ENCODE measurements at places on chromosomes 3 and 15. TPM values are rescaled to one million over a fixed set of nuclear protein-coding genes. Genes with fewer than 3 reads are reported as not detected.

GRCh38 chr3:133479895-133480669, 80.2 kb downstream of the BFSP2 start:
- no peaks in the 10 kb centered on the region for H3K27me3 ChIP-seq
- no peaks in the 10 kb centered on the region for H3K36me3 ChIP-seq
- H3K4me1 ChIP-seq, result no peaks in the 10 kb centered on the region
- H3K27ac ChIP-seq, result no peak overlapping the region
- H3K4me3 ChIP-seq, result no peak overlapping the region

GRCh38 chr3:129462361-129462968, 22.4 kb downstream of the IFT122 start:
- H3K4me1 ChIP-seq, result no peaks in the 10 kb centered on the region
- H3K36me3 ChIP-seq, result no peaks in the 10 kb centered on the region
- no peak overlapping the region for H3K27ac ChIP-seq
- H3K4me3 ChIP-seq, result no peak overlapping the region
- no peaks in the 10 kb centered on the region for H3K27me3 ChIP-seq

- no peak overlapping the region for H3K27ac ChIP-seq
- H3K4me3 ChIP-seq, result no peak overlapping the region
- H3K4me1 ChIP-seq, result no peaks in the 10 kb centered on the region
- DNase-seq, result no peak
- no peaks in the 10 kb centered on the region for H3K27me3 ChIP-seq
Measured at GRCh38 chr3:47520756-47521155, 7.2 kb upstream of the ELP6 start.

- peaks cover 2% of the 10 kb centered on the region for H3K4me1 ChIP-seq
- no peak overlapping the region for H3K27ac ChIP-seq
- no peak for DNase-seq
- H3K4me3 ChIP-seq, result no peak overlapping the region
Measured at GRCh38 chr15:81012588-81012987, 11.9 kb downstream of the TLNRD1 start.

DNA sequence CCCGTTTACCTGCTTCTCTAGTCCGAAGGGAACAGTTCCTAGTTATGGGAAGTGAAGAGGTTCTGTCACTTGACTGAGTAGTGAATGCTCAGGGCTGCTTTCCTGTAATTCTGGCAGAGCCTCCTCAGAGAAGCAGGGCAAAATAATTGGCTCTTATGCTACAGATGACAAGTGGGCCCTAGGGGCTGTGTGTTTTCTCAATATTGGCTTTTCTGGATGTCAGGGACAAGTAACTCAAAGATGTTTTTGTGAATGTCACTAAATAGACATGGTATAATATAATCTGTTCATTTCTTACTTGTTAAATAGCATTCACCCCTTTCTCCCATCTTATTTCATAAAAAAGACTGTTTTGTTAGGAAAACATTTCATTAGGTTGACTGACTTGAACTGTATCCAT, 40.1 kb downstream of the SGO1 start:
- H3K4me3 ChIP-seq, result no peak overlapping the region
- H3K27me3 ChIP-seq, result no peaks in the 10 kb centered on the region
- H3K4me1 ChIP-seq, result no peaks in the 10 kb centered on the region
- no peak overlapping the region for H3K27ac ChIP-seq
- DNase-seq, result no peak
- no peaks in the 10 kb centered on the region for H3K36me3 ChIP-seq

GRCh38 chr3:195219351-195220230, 51.4 kb downstream of the XXYLT1 start:
- no peaks in the 10 kb centered on the region for H3K36me3 ChIP-seq
- no peak for DNase-seq
- no peaks in the 10 kb centered on the region for H3K27me3 ChIP-seq
- H3K4me1 ChIP-seq, result no peaks in the 10 kb centered on the region
- no peak overlapping the region for H3K27ac ChIP-seq
- no peak overlapping the region for H3K4me3 ChIP-seq

DNA sequence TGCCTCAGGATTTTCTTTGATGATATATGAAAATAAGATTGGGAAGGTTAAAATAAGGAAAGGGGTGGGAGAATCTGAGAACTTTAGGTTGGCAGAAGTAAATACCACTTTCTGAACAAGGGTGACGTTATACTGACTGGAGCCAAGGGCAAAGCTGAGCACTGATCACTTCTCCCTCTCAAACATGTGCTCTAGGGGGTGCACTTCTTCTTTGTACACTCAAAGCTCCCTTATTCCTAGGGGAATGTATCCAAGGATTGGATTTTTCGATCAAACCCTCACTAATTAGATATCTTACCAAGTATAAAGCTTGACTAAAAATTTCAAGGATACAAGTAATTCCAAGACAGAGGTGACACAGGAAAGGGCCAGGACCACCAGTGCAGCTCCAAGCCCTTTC, 243.9 kb upstream of the UMPS start:
- H3K27ac ChIP-seq, result no peak overlapping the region
- no peaks in the 10 kb centered on the region for H3K27me3 ChIP-seq
- no peak overlapping the region for H3K4me3 ChIP-seq
- DNase-seq, result no peak

The IL17RD gene
- 8.3 TPM for total RNA-seq
